ENCODE measurements at places on chromosomes 4 and X. TPM values are rescaled to one million over a fixed set of nuclear protein-coding genes. Genes with fewer than 3 reads are reported as not detected.

Gene RNF128
- not detected for total RNA-seq

DNA sequence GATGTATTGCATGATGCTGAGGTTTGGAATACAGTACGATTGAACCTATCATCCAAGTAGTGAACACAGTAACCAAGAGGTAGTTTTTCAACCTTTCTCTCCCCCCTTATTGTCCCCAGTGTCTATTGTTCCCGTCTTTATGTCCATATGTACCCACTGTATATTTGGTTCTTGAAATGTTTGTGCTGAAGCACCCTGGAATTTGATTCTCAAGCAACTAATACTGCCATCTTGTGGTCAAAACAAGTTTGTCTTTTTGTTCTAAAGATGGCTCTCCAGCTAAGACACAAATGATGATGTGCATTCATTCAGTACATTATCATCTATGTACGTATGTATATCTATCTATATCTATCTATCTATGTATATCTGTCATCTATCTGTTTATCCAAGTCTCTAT, 33.5 kb upstream of the DCX start:
- H3K27ac ChIP-seq = no peak overlapping the region
- H3K27me3 ChIP-seq = peaks cover 4% of the 10 kb centered on the region
- H3K36me3 ChIP-seq = no peaks in the 10 kb centered on the region
- no peaks in the 10 kb centered on the region for H3K4me1 ChIP-seq

- H3K36me3 ChIP-seq = peaks cover 28% of the 10 kb centered on the region
- H3K4me3 ChIP-seq = no peak overlapping the region
- H3K4me1 ChIP-seq = peaks cover 10% of the 10 kb centered on the region
- no peaks in the 10 kb centered on the region for H3K27me3 ChIP-seq
Measured at GRCh38 chr4:38026158-38026740, 66.1 kb downstream of the PTTG2 start.

GRCh38 chr4:107733431-107733925, 13.4 kb upstream of the PAPSS1 start:
- H3K27ac ChIP-seq = no peak overlapping the region
- no peaks in the 10 kb centered on the region for H3K27me3 ChIP-seq
- no peaks in the 10 kb centered on the region for H3K4me1 ChIP-seq
- H3K4me3 ChIP-seq = no peak overlapping the region
- DNase-seq = no peak
- no peaks in the 10 kb centered on the region for H3K36me3 ChIP-seq

Gene WAS
- 138 TPM for total RNA-seq

Gene SSX2B
- total RNA-seq = not detected

Gene MAGEB2
- not detected for total RNA-seq

- H3K27ac ChIP-seq = no peak overlapping the region
- H3K27me3 ChIP-seq = no peaks in the 10 kb centered on the region
- no peak overlapping the region for H3K4me3 ChIP-seq
- H3K4me1 ChIP-seq = no peaks in the 10 kb centered on the region
Measured at GRCh38 chrX:31499109-31499508, 427.3 kb upstream of the FTHL17 start.

- DNase-seq = no peak
- H3K4me3 ChIP-seq = no peak overlapping the region
- H3K27me3 ChIP-seq = peaks cover 3% of the 10 kb centered on the region
Measured at GRCh38 chrX:40773809-40774208, 38.5 kb upstream of the MED14 start.

Data from activated CD8-positive, alpha-beta memory T cell treated with anti-CD3 and anti-CD28 coated beads, Interleukin-2, amount 10 ng/mL, durations not matched to agents 7 days and 5 days (primary cell).